Femur (tissue), 1 donor: ENCODE measurements at places on chromosomes 7 and 10.

DNA sequence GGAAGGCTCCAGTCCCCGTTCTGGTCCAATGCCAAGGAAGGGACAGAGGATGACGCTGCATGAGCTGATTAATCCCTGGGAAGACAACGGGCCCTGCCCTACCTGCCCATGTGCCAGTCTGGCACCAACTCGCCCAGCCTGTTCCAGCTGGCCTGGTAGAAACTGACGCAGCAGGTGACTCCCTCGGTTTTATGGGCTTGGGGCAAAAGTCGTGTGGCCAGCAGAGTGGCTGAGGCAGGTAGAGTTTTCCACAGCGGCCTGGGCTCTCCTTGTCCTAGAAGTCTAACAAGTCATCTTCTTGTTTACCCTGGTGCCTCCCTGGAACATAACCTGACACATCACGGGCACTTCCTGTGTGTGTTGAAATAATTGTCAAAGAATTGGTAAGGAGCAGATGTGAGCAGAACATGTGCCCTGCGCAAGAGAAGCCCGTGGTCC is 20.4 kb upstream of the LMTK2 start:
- DNase-seq = no peak

DNA sequence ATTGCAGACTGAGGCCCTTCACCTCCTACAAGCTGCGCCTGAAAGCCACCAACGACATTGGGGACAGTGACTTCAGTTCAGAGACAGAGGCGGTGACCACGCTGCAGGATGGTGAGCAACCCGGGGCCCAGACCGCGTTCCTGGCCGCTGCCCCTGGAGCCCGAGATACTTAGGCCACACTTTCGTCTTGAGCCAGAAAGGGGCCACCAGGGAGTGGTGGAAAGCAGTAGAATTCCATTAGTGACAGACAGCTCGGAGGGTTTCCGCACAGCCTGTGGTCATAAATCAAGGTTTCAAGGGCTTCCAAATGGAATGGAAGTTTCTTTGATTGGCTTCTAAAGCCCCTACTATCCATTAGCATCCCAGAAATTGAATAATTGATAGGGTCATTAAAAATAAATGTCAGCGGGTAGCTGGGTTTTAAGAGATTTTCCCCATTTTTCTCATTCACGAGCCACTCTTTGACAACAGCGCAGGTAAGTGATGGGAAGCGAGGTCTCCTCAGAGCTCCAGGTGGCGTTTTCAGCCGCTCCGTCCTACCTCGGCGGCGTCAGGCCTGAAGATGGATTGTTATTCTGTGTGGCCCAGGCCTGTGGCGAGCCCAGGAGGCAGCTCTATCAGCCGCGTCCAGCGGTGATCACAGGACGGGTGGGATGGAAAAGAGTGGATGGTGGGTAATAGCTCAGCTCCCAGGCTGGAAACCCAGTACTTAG is 523.5 kb upstream of the FOXK1 start:
- DNase-seq = no peak

DNA sequence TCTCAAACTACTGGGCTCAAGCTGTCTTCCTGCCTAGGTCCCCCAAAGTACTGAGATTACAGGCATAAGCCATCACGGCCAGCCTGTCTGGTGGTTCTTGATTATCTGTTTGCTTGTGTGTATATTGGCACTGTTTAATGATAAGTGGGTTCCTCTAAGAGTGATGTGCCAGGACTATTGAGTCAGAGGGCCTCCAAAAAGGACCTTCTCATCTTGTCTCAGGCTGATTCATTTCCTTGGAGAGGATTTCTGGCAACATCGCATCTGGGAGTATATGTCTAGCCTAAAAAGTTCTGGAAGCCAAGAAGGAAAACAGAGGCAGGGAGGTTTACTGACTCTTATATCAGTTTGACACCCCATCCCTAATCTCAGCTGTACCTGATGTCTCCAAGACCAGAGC is 27.1 kb upstream of the AKAP9 start:
- DNase-seq = no peak

DNA sequence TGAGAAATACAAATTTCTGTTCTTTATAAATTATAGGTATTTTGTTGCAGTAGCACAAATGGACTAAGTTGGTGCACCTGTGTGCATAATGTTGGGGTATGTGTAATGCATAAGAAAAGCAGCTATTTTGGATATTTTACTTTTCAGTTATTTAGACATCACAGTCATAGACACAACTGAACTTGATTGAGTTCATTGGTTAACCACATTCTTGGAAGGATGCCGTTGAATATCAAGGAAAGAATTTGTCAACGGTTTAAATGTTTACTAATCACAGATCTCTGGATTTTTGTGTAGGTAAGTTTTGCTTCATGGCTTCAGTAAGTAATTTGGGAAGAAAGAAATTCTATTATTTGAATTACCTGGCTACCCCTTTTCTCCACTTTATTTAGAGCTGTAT is 4.1 kb downstream of the OTUD1 start:
- no peak for DNase-seq

- no peak for DNase-seq
Measured at GRCh38 chr7:116386674-116387073, 112.9 kb upstream of the CAV2 start.
